ENCODE measurements at places on chromosomes 1 and 21. TPM values are rescaled to one million over a fixed set of nuclear protein-coding genes. Genes with fewer than 3 reads are reported as not detected.

DNA sequence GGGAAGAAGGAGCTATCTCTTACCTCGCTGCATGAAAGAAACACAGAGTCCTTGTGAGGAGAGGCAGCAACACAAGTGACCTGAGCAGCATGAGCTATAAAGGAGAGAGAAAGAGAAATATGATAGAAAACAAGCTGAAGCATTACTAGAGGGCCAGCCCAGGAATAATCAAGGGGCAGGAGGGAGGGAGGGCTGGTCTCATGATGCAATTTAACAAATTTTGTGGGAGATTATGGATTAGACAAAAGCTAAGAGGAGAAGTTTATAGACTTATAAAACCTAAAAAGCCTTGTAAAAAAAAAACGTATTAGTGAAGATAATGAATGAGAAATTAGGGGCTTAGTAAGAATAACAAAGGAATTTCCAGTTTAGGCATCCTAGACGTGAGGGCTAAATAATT is 5.0 kb downstream of the WDR77 start:
- DNase-seq: no peak

The CHODL gene
- total RNA-seq: 0.95 TPM

GRCh38 chr21:31260790-31261189 is 83.3 kb downstream of the TIAM1 start:
- DNase-seq: no peak

The AGL gene
- total RNA-seq: 25.0 TPM

The A3GALT2 gene
- total RNA-seq: 0.58 TPM

DNA sequence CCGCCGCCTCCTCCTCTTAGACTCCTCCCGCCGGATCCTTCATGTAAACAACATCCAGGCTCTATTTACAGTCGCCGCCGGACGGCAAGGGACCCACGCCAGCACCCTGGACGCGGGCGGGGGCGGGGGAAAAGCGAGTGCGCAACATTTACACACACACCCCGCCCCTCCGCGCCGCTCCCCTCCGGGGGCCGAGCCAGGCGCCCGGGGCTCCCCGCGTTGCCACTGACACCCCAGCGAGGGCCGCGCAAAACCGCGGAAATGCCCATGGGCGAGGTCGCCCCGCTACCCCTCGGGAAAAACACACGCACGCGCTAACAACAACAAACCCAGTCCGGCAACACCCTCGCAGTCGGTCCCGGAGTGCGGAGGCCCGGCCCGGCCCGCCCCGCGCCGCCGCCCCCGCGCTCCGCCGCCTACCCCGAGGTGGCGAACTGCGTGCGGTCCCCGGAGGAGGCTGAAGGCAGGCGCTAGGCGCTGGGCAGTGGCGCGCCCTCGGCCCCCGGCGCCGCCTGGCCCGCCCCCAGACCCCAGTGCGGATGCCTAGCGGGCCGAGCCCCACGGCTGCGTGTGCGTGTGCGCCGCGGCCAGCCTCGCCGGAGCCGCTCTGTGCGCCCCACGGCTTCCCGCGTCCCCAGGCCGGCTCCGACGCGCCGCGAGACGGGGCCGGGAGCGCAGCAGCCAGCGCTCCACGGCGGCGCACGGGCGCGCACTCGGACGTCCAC is 81.1 kb upstream of the AK4 start:
- peak; percentile 26 for DNase-seq

The GJC2 gene
- total RNA-seq: 2.5 TPM

GRCh38 chr1:203146537-203146936 is 19.0 kb downstream of the ADORA1 start:
- no peak for DNase-seq

The AK4 gene
- total RNA-seq: 19.2 TPM

GRCh38 chr1:212457740-212458338 is 25.1 kb downstream of the NENF start:
- no peak for DNase-seq

- DNase-seq: no peak
Measured at GRCh38 chr1:17278996-17279830, 28.8 kb upstream of the PADI4 start.

GRCh38 chr1:200179126-200179780 is 151.7 kb downstream of the NR5A2 start:
- DNase-seq: no peak

The OR2L13 gene
- not detected for total RNA-seq

GRCh38 chr1:45306319-45306718 is 20.4 kb upstream of the HPDL start:
- DNase-seq: no peak

Data from mesothelial cell of epicardium (in vitro differentiated cells).